Cortex of kidney (tissue), 1 donor: ENCODE measurements at places on chromosomes 16 and 17.

DNA sequence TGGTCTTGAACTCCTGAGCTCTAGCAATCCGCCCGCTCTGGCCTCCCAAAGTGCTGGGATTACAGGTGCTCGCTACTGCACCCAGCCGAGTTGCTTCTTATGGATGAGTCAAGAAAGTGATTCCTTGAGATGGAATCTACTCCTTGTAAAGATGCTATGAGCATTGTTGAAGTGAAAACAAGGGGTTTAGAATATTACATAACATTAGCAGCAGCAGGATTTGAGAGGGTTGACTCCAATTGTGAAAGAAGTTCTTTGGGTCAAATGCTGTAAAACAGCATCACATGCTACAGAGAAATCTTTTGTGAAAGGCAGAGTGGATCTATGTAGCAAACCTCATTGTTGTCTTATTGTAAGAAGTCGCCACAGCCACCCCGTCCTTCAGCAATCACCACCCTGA lies 72.7 kb downstream of the NT5M start:
- DNase-seq, result no peak

- no peak for DNase-seq
These were observed 98.9 kb downstream of the SDR42E1 start for GRCh38 chr16:81912395-81912794.

GRCh38 chr17:65685110-65685509 lies 123.7 kb upstream of the AXIN2 start:
- no peak for DNase-seq

- DNase-seq, result no peak
These were observed 732 bp downstream of the TNRC6A start for GRCh38 chr16:24729951-24730815.

DNA sequence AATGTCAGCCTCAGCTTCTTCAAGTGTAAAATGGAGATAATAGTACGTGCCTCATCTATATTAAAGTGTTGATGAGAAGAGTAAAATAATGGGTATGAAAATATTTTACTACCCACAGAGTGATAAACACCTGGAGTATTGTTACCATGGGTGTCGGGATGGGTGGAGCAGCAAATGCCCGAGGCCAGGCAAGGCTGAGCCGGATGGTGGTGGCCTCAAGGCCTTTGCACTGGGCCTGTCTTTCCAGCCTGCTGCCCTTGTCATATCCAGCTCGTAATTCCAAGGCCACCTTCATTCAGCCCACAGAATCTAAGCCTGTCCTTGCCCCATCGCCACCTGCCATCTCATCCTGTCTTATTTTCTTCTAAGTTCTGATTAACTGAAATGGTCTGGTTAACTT lies 49.4 kb downstream of the SNX29 start:
- DNase-seq, result no peak

GRCh38 chr16:68128577-68129305 lies 43.6 kb downstream of the NFATC3 start:
- DNase-seq, result no peak
